NCI-H1105 (cell line): ENCODE measurements at places on chromosomes 2 and 18.

DNA sequence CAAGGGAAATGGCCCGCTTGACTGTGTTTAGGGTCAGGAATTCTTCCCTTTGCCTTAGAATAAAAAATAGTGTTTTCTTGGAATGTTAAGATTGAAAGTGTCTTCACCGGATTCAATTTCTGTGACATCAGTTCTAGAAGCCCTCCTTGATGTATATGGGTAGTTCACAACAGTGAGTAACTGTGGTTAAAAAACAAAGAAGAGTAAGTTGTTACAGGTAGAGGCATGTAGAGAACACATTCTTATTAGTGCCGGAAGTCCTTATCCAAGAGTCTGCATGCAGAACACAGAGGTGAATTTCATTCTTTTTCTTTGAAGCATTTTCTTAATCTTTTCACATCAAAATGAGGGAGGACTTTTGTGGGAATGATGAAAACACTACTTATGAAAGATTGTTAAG is 105.5 kb downstream of the FMNL2 start:
- no peak for DNase-seq

- DNase-seq, result no peak
Observed at GRCh38 chr2:197097578-197098366, 171.3 kb upstream of the PGAP1 start.

GRCh38 chr2:172095146-172095904 is 7.4 kb downstream of the DLX2 start:
- DNase-seq, result no peak

DNA sequence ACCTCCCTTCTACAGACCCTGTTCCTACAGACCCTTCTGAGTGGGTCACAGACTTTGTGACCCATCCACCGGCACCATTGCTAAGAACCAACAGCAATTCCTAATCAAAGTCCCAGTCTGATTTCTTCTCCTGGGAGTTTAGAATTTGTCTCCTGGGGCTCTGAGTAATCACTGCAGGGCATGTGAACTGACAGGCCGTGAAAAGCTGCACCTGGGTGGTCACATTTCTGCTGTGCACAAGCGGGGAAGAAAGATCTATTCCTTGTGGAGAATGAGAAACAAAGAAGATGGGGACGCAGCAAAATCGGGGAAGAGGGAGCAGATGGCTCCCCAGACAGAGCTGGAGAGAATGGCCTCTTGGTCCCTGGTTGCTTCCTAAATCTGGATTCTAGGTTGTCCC is 151.0 kb downstream of the ARL4C start:
- DNase-seq, result no peak

DNA sequence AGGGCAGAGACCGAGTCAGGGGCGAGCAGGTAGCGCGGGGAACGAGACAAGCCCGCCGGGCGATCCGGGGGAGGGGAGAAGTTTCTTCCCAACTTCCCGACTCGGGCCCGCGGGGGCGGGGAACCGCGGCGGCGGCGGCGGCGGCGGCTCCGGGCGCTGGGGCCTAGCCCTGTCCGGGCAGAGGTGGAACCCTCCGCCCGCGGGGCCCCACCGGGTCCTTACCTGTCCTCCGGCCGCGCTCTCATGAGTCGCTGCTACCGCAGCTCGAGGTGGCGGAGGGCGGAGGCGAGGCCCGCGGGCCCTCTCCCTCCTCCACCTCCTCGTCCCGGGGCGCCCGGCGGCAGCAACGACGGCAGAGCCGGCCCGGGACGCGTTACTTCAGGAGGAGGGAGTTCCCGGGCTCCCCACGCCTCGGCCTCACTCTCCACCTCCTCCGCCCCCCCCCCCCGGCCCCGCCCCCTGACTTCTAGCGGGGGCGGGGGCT is at the start of gene YES1:
Gene YES1, minus strand, starts transcription at position 351 of the 484 bp plus-strand sequence. CDS start 55,415 bp downstream, outside the sequence.
- DNase-seq, result peak; percentile 30

DNA sequence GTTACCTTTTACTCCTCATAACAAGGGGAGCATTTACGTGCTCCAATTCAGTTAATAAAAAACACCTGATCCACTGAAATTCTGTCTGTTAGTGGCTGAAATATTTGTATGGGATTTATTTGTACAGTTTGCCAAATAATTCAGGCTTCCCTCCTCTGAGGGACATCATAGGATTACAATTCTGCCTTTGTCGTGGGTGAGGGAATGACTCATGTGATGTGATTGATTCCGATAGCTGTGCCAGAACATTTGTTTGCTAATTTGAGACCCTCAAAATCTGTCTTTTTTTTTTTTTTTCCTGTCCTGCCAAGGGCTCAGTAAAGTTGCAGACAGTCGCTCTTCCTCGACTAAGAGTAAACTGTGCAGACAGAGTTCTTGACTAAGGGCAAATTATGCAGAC is 612.6 kb upstream of the CDH2 start:
- DNase-seq, result no peak

DNA sequence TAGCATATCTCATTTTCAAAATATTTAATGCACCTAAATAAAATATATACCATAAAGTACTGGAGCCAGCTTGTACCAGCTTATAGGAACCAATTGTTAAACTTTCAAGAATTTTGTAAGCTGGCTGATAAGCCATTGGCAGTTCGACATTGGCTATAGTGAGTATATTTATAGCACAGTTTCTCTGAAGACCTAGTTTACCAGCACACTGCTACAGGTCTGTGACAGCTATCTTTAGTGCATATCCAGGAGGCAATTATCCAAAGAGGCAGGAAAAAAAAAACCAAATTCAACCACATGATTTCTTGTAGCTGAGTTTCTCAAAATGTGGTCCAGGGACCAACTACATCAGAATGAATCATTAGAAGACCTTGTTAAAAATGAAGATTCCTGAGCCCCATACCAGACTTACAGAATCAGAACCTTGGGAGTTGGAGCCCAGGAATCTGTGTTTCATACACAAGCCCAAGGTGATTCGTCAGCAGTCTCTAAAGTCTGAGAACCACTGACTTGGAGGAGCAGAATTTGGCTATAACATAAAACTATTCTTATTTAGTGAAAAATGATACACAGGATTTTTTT is 279.0 kb upstream of the NRP2 start:
- no peak for DNase-seq

DNA sequence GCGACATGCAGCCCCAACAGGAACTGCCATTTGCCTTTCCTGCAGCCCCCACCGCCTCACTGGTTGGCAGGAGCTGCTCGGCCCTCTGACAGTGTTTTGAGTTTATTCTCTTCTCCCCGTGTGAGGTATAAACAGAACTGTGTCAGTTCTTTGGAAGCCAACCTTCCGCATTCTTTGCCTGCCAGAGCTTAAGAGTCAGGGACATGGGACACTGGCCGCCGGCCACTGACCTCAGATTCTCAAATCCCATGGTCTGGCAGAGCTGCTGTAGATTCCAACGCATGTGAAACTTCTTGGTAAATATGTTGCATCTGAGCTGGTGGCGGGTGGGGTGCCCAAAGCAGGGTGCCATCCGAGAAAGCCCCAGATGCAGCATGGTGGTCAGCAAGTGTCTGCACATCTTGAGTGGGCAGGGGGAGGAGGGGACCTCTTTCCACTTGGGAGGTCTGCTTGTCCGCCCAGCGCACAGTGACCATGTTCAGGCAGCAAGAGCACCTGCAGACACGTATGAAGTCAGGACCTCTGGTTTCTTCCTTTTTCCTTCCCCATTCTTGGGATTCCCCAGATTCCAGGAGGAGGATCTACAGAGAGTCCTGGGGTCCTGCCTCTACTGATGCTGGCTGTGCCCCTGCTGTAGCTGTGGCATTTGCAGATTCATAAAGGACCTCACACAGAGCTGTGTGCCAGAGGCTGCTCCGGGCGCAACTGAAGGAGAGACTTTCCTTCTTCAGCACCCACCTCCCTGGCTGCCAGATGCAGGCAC is 23.8 kb downstream of the ASB18 start:
- no peak for DNase-seq

GRCh38 chr2:71995067-71995665 is 152.5 kb downstream of the CYP26B1 start:
- DNase-seq, result no peak

GRCh38 chr2:143629340-143629739 is 500.1 kb downstream of the ARHGAP15 start:
- DNase-seq, result no peak

- DNase-seq, result no peak
Observed at GRCh38 chr2:196233805-196234475, 62.6 kb upstream of the STK17B start.

DNA sequence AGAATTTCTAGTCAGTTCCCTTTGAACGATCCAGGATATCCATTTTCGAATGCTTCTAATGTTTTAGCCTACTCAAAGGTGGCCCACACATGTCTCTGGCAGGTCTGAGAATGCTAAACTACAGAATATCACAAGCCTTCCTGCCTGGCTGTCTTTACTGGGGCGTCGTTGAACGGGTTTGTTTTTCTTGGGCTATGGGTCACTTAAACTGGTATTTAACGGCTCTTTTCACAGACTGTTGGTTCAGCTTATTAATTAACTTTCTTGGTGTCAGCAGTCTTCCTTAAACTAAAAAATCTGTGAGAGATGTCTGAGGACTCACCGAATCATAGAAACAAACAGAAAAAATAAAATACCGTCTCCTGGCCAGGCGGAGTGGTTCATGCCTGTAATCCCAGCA is 563.2 kb upstream of the NRP2 start:
- no peak for DNase-seq
